ENCODE measurements at places on chromosomes 11 and 22.

GRCh38 chr11:109184376-109184775 is 237.6 kb upstream of the C11orf87 start:
- DNase-seq, result no peak

DNA sequence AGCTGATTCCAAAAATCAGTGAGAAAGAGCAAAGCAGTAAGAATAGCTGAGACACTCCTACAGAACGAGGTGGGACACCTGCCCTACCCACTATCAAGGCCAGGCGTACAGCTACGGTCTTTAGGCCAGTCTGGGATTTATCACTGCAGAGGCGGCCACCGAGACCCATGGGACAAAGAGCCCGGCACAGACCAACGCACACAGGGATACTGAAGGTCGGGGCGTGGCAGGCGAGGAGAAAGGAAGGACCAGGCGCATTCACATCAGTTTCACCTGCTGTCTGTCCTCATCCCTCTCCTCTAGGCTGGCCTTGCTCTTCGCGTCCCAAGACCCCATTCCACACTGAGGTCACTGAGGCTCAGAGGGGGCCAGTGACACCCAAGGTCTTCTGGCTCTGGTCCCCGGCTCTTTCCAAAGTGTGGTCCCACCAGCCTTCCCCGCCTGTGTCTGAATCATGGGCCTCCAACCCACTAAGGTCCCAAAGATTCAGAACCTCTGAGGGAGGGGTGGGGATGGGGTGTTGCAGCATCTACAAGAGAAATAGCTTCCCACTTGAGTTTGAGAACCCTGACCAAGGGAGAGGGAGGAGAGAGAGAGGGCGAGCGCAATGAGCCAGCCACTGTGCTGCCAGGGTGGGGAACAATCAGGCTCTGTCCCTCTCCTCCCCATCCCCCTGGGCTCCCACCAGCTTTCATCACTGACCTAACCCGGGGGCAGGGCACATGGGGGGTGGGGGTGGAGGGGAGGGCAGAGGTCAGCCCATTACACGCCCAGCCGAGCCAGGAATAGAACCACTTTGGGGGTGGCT is 7.2 kb upstream of the PICK1 start:
- no peak for DNase-seq

GRCh38 chr11:60303661-60304060 is 23.2 kb downstream of the MS4A4A start:
- DNase-seq, result no peak

- no peak for DNase-seq
These were observed 7.8 kb downstream of the SSH3 start for GRCh38 chr11:67311051-67311555.

GRCh38 chr22:29266564-29267461 is 968 bp downstream of the RHBDD3 start:
- peak; percentile 30 for DNase-seq

DNA sequence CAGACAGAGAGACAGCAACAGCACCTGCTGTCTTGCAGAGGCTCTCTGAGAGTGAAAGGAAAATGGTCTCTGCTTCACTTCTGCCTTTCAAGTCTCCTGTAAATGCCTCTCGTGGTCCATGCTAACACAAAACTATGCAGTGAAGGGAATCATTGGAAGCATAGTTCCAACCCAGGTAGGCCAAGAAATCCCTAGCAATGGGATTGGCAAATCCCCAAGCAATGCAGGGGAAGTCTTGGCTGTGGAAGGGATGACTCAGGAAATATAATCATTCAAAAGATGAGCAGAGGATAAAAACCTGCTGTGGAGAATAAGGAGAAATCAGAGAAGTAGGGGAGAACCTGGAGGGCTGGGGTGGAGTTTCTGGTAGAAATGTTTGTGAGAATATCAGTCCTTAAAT is 216.1 kb upstream of the ZBED5 start:
- no peak for DNase-seq

- DNase-seq, result no peak
These were observed 10.0 kb upstream of the TMEM123 start for GRCh38 chr11:102462610-102463009.

DNA sequence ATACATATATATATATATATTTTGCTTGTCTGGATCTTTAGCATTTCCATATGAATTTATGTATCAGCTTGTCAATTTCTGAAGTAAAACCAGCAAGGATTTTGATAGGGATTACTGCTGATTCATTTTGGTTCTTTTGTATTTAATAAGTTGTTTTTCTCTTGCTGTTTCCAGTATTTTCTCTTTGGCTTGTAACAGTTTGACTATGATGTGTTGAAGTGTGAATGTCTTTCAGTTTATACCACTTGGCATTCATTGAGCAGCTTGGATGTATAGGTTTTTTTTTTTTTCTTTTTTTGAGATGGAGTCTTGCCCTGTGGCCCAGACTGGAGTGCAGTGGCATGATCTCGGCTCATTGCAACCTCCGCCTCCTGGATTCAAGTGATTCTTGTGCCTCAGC is 12.4 kb downstream of the LDHAL6A start:
- no peak for DNase-seq

- no peak for DNase-seq
These were observed 3.2 kb downstream of the KCTD17 start for GRCh38 chr22:37054600-37055365.

DNA sequence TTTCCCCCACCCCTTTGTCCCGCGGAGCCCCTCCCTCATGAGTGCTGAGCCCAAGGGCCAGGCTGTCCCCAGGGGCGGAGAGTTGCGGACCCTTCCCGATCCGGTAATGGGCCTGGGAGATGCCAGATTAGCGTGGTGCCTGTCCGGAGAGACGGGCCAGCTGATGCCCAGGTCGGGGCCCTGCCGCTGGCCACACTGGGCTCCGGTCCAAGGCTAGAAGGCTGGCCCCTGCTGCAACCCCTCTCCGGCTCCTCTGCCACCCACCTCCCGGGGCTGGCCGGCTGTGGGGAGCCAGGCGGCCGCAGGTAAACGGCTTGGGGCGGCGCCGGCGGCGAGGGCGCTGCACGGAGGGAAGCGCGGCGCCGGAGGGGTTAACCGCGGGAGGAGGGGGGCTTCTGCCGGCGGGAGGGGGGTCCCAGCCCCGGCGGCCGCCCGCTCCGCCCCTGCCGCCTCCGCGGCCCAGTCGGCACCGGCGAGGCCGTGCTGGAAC is at the start of gene KCNK4:
KCNK4 (plus strand) TSS at position 41 of the 490 bp plus-strand sequence. CDS start 1,717 bp downstream, outside the sequence.
- DNase-seq, result no peak

GRCh38 chr11:1946812-1947484 is at the start of gene MRPL23:
Gene MRPL23 (plus strand): TSS chr11:1947332. CDS start chr11:1947363, 31 bp downstream.
- DNase-seq, result no peak

GRCh38 chr11:75516886-75517285 is 8.9 kb downstream of the GDPD5 start:
- DNase-seq, result no peak

DNA sequence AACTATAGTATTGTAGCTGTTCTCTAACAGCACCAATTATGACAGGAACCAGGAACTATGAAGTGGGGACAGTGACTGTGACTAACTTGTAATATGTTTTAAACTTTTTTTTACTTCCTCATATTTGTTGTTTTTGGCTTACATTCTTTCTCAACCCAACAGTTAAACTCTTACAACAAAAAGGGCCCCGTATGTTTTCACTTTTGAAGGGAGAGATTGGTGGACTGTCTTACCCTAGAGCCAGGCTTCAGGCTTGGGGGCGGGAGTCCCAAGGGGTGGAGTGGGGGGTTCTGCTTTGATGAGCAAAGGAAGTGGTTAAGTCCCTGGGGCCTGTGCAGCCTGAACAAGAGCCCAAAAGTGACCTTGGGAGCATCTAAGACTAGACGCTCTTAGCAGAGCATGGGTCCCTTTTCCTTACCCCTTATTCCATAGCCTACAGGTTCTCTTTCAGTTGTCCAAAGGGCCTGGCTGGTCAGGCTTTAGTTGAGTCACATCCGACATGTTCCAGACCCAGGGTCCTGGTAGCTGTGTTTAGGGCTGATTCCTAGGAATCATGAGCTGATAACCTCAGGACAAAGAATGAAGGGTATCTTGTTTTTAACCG is 38.8 kb downstream of the STIM1 start:
- peak; percentile 65 for DNase-seq

DNA sequence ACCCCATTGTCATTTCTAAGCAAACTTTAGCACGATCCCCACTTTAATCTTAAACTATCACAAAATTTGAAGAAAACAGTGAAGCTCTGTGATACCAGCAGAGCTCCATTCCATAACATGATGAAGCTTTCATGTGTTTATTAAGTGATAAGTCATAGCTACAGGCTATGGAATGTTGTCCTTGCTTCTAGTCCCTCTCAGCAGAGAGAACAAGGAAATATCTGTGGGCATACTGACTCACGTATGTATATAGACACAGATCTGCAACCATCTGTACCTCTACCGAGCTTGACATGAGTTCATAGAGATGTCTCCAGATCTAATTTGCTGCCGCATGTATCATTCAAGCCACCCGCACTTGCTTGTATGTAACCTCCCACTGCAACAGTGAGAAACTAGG is 588.9 kb downstream of the ETS1 start:
- DNase-seq, result peak; percentile 33

GRCh38 chr11:16997624-16998023 is 16.6 kb downstream of the PLEKHA7 start:
- DNase-seq, result no peak

DNA sequence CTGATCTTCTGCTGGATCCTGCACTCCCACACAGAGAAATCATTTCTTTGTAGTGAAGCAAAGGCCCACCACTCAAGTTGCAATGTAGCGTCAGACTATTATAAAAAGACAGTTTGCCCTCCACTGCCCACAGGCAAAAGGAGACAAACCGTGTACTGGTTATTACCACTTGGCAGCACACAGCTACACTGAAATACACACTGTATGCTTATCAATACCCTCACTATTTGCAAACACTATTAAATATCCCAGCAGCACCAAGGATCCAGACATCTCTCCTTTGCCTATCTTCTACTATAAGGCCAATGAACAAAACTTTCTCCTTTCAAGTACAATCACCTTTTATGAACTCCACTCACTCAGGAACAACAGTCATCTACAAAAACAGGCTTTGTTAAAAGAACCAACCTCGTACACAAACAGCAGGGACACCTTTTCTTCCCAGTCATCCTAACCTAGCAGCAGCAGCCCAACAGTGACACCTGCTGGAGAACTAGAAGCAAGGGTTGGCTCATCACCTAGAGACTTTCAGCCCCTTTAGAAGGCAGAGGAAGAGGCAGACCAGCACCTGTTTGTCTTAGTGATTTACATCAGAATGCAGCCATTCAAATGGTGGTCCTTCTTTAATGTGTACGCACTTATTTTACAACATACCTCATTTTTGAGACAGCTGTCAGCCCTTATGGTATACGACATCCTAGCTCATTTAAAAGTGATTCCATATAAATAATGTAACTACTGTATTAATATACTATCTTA is 56.1 kb downstream of the AMBRA1 start:
- peak; percentile 75 for DNase-seq
